ENCODE measurements at places on chromosomes 6 and 20. TPM values are rescaled to one million over a fixed set of nuclear protein-coding genes. Genes with fewer than 3 reads are reported as not detected.

- no peaks in the 10 kb centered on the region for H3K4me1 ChIP-seq
- no peaks in the 10 kb centered on the region for H3K27me3 ChIP-seq
- H3K36me3 ChIP-seq, result peaks cover 38% of the 10 kb centered on the region
- H3K27ac ChIP-seq, result no peak overlapping the region
- no peak for DNase-seq
Observed at GRCh38 chr6:7903673-7904072, 6.9 kb downstream of the TXNDC5 start.

DNA sequence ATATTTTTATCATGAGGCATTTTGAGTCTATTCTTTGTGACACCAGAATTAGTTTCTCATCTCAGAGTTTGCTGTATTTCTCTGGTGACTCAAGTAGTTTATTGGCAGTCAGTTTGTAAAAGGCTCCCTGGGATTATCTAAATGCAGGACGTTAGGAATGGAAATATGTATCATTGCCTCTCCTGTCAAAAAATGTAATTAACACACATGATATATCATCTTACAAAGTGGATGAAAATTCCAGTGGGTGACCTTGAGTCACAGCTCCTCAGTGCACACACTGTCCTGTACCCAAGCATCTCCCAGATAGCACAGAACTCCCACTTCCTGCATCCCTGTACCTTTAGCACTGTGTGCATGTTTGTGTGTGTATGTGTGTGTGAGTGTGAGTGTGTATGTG lies 258.6 kb downstream of the LAMA2 start:
- H3K36me3 ChIP-seq, result no peaks in the 10 kb centered on the region
- DNase-seq, result no peak
- H3K27me3 ChIP-seq, result no peaks in the 10 kb centered on the region
- H3K4me3 ChIP-seq, result no peak overlapping the region
- H3K4me1 ChIP-seq, result no peaks in the 10 kb centered on the region
- no peak overlapping the region for H3K27ac ChIP-seq

CNR1 gene
- not detected for polyA plus RNA-seq

CLPSL2 gene
- not detected for polyA plus RNA-seq

All from CD4-positive, CD25-positive, alpha-beta regulatory T cell (primary cell).